ENCODE measurements at places on chromosomes 13 and 19.

- DNase-seq = no peak
Observed at GRCh38 chr19:17183271-17183761, 31.8 kb upstream of the USE1 start.

DNA sequence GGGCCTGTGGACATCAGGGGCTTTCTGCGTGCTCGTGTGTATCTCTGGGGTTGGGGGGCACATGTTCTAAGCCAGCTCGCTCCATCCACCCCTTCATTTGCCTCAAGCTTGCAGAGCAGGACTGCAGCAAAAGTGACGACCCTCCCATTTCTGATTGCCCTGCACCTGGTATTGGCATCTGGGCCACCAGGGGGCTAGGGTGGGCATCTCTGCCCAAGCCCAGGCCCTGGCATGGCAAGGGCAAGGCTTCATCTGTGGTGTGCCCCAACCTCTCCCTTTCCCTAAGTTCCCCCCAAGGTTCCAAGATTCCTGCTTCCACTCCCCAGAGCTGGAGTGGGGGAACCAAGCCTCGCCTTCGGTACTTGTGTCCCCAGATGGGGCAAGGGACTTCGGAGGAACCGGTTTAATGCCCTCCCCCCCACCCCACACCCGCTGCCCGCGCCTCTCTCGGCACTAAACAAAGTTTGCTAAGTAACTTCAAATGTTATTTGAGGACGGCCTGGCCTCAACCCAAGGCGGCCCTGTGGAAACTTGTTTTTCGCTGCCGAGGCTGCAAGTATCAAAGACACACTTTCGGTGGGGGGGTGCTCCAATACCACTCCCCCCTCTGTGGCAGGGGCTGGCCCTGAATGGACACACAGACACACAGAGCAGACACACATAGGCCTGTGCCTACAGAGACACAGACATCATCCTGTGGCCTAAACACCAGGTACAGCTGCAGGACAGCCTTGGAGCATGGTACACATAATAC, 12.2 kb downstream of the NFIX start:
- no peak for DNase-seq

DNA sequence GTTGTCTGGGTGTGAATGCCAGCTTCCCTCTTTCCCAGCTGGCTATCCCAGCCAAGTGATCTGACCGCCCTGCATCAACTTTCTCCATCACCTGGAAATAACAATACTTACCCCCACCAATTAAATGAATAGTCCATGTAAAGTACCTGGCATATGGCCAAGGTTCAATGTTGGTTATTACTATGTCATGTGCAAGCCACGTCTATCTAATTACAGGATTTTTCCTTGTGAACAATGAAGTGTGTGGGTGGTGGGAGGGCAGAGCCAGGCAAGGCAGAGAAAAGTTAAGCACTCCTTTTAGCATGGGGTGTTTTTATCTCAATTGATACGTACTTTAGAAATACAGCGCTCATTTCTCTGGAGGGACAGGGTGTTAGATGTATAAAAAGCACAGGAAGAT, 121.1 kb downstream of the NHLRC3 start:
- DNase-seq = peak; percentile 31

GRCh38 chr13:71865874-71866334, 1.1 kb downstream of the DACH1 start:
- no peak for DNase-seq

DNA sequence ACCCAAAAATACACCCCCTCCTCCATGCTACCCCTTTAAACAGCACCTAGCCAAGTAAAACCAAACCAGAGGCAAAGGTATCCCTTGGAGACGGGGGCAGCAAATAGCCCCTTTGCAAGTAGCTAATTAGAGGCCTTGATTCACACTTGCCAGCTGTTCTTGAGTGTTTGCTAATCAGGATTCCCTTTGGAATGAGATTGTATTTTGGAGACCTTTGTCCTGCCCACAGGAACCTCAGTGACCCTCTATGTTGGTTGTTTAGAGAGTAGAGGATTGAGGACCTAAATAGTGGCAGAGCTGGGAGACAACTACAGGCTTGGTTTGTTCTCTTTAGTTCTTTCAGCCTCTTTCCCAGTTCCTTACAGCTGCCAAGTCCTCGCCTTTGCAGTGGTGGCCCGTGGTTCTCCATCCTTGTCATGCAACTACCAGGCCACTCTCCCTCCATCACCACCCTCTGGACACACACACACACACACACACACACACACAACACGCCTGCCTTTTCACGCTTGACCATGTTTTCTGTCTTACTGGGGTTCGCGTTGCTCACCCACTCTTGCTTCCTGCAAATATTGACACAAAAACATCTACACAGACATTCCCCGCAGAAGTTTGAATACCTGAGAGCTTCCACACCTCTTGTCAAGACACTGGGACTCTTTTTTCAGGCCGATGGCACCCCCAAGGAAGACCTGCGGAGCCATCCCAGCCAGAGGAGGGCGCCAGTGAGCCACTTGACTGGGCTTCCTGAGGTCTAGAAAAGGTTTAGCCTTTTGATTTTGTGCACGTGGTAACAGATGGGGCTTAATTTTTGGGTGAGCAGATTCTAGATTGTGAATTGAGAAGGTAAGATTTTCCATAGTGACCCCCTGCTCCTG, 80.0 kb upstream of the GPR183 start:
- no peak for DNase-seq

- no peak for DNase-seq
Observed at GRCh38 chr13:89790696-89791095, 1556.8 kb upstream of the MIR17HG start.

- DNase-seq = no peak
Observed at GRCh38 chr19:960020-960419, 24.1 kb upstream of the WDR18 start.

DNA sequence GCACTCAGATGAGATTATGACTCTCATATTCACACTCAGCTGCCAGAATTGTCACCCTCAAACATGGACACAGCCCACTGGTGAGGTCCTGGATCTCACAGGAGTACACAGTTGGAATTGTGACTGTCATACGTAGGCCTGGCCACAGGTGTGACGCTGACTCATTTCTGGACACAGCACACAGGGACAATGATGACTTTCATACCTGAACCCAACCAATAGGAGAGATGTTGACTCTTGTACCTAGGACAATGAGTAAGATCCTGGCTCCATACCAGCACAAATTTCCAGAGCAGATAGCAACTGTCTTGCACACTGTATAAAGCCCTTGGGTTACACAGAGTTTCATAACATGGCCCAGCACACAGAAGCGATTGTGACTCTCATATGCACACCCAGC, 46.4 kb downstream of the ZNF85 start:
- DNase-seq = no peak

GRCh38 chr19:35445826-35446593, 2.0 kb upstream of the FFAR2 start:
- no peak for DNase-seq

- no peak for DNase-seq
Observed at GRCh38 chr13:106525865-106526264, 9.6 kb downstream of the EFNB2 start.

DNA sequence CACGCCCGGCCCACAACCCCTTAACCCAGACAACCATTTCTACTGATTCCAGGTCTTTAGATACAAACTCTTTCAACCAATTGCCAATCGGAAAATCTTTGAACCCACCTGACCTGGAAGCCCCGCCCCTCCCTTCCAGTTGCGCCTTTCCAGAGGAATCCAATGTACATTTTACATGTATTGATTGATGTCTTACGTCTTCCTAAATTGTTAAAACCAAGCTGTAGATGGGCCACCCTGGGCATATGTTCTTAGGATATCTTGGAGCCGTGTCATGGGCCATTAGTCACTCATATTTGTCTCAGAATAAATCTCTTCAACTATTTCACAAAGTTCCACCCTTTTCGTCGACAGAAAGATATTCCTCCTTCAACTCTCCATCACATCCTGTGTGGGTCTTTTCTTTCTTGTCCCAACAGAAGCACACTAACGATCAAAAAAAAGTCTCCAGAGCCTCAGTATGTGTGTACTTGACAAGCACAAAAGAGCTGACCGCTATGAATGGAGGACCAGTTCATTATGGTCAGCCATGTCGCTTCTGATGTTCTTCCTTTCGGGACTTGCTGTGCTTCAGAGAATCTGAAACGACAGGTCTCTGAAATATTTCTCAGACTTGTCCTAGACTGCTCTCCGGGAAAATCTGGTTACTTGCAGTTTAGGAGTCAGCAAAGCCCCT, 601 bp upstream of the ZNF749 start:
- peak; percentile 79 for DNase-seq

DNA sequence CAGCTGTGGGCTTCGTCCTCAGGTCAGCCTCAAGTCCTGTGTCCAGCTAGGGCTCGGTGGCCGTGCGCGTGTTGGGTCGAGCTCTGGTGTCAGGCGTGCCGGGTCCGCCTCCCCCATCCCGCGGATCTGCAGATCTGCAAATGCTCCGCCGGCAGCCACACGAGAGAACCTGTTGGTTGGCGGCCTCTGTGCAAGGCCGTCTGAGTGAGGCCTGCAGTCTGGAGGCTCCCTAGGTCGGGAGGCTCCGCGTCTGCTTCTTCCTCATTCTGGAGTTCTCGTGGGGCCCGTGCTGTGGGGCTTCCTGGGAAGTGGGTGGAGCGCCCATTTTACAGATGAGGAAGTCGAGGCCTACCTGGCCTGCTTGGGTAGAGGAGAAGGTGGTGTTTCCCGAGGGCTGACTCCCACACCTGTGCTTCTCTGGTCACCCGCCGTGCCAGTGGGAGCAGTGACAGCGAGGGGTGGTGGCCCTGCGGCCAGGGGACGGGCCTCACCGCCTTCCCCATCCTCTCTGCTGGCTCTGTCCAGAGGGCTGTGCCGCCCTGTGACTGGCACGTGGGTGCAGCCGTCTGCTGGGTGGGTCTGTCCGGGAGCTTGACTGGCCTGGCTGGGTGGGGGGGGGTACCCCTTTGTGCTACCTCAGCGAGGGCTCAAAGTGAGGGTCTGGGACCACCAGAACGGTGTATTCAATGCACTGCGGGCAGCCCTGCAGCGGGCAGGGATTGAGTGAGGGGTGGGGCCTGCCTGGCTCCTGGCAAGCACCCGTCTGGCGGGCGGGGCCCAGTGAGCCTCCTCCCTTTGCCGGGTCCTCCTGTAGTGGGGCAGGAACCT, 3.3 kb downstream of the CSNK1G2 start:
- no peak for DNase-seq
